Stimulated activated CD8-positive, alpha-beta memory T cell treated with anti-CD3 and anti-CD28 coated beads, Interleukin-7, amount 100 ng/mL, for 24 hours (primary cell): ENCODE measurements at places on chromosomes 3 and 15.

GRCh38 chr15:24899795-24900194 is 55.0 kb upstream of the SNRPN start:
- DNase-seq, result no peak

DNA sequence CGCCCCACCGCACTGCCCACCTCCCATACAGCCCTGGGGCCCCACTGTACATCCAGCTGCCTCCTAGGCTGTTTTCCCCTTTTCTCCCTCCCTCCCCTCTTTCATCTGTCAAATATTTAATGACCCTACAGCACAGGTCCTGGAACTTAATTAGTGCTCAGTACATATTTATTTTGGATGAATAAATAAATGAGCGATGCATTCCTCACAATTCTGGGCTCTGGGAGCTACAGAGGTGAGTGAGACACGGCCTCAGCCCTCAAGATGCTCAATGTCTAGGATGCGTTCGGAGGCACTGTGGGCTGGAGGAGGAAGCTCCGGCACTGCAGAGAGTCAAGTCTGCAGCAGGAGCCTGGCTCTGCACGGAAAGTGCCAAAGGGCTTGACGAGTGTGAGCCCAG is 175.0 kb downstream of the FAM43A start:
- DNase-seq, result no peak

GRCh38 chr15:40477642-40478327 is 7.0 kb downstream of the CHST14 start:
- no peak for DNase-seq

GRCh38 chr3:175001091-175001490 is 142.0 kb downstream of the NAALADL2 start:
- DNase-seq, result no peak

DNA sequence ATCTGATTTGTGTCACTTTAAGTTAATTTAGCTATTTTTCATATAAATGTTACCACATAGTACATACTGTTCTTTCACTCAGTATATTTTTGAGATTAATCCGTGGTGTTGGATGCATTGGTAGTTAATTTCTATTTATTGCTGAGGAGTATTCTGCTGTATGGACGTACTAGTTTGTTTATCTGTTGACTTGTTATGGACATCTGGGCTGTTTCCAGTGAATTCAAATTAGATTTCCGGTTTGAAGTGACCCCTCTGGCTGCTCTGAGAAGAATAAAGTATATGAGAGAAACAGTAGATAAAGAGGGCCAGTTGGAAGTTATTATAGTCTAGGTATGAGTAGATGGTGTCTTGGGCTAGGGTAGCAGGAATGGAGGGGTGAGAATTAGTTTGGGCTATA is 15.6 kb downstream of the KAT2B start:
- no peak for DNase-seq

- no peak for DNase-seq
These were observed 1.0 kb upstream of the IGF2BP2 start for GRCh38 chr3:185825639-185826481.

DNA sequence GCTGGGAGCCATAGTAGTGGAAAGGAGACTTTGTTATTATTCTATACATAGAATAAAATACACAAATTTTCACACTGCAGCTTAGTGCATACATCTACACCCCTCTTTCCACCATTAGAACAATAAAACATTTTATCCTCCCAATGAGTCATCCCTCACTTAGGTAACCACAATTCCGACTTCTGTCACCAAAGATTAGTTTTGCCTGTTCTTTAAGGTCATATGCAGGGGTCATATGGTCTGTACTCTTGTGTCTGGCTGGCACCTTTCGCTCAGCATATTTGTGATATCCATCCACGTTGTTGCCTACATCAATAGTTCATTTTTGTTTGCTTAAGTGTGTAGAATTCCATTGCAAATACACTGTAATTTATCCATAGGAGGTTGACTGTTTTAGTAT is 399.4 kb downstream of the SHQ1 start:
- DNase-seq, result no peak

GRCh38 chr3:159632851-159633250 is 355.8 kb upstream of the IL12A start:
- DNase-seq, result no peak

GRCh38 chr3:86990012-86990733 is 776 bp downstream of the VGLL3 start:
- no peak for DNase-seq

DNA sequence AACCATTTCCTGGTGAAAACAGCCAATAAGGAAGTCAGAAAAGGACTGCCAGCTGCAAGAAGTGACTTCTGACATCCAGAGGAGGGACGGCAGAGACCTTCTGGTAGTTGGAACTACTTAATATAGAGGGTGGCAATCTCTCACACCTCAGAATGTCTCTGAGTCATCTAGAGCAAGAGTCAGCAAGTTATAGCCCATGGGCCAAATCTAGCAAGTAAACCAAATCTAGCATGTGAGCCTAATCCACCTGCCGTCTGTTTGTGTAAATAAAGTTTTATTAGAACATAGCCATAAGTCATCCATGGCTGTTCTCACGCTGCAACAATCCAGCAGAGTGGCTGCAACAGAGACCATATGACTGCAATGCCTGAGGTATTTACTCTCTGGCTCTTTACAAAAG is 160.5 kb upstream of the NR2E3 start:
- no peak for DNase-seq

GRCh38 chr15:38578626-38579025 is 14.0 kb upstream of the RASGRP1 start:
- DNase-seq, result no peak

DNA sequence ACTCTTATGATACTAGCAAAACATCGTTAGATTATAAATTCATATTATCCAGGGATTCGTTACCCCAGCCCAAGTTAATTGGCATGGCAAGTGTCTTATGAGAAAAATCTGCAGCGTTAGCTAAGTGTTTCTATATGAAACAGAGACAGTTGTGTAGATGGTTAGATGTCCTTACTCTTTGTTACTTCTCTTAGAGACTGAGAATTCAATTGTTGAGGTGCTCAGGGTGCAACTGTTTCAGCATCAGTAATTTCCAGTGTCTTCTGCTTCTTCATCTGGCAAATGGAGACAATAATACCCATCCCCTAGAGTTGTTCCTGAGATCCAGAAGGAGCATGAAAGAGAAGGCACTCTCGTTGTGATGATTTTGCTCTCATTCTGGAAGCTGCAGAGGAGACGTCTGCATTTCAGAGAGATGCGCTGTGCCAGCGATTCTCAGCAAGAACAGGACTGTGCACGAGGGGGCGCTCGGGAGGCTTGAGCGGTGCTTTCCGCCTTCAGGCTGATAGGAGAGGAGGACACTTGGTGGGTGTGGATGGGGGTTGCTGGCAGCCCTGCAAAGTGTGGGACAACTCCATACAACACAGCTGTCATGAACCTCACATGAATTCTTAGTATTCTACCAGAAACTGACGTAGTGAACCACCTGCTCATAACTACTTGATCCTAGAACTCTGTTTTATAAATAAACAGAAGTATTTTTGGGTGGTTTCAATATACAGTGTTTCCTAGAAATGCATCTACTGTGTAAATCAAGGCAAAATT is 39.7 kb upstream of the SPSB4 start:
- peak; percentile 67 for DNase-seq

GRCh38 chr15:98187549-98187948 is 227.0 kb downstream of the ARRDC4 start:
- no peak for DNase-seq

- no peak for DNase-seq
These were observed 97.9 kb downstream of the RORA start for GRCh38 chr15:61130950-61131942.

DNA sequence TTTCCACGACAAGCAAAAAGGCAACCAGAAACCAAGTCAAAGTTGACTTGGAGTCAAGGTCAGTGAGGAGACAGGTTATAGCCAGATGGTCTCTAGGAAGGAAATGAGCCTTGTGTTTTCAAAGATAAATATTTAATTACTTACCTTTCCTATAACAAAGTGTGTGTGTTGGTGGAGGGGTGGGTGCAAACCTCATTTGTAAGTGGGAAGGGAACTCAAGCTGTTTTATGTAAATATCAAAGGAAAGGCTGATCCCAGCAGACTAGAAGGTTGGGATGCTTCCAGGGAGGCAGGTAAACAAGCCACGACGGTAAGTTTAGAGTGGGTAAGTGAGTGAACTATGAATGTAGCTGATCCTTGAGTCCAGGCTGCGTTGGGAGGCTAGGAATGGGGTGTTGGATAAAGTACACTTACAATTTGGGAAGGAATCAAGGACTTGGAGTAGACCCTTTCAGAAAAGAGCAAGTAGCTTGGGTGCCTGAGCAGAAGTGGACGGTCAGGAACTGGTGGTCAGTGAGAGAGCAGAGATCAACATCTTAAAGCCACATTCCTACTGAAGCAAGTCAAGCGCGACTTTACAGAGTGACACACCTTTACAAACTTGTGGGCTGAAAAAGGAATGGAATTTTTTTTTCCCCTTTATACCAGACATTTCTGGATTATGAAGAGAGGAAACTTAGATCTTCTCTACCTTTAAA is 82.0 kb upstream of the TBL1XR1 start:
- DNase-seq, result no peak

GRCh38 chr3:8325306-8325705 is 176.3 kb upstream of the LMCD1 start:
- DNase-seq, result no peak

GRCh38 chr15:33315044-33315443 is 4.3 kb downstream of the RYR3 start:
- DNase-seq, result no peak

- DNase-seq, result no peak
These were observed 10.6 kb downstream of the CHCHD4 start for GRCh38 chr3:14113965-14114635.

DNA sequence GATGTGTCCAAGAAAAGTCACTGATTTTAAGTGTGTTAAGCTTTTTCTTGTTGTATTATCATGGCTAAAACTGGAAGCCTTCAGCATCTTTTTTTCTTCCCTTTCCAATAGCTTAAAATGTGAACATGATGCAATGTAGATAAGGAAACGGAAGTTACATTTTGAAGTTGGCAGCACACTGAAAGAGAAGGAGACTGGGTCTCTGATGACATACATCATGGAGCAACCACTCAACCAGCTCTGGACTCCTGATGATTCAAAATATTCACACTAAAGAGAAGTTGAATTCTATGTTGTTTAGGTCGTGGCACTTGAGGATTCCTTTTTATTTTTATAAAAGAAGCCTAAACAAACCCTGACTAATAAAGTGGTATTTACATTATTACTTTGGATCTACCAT is 488.3 kb upstream of the ALCAM start:
- DNase-seq, result no peak

- DNase-seq, result no peak
These were observed 21.1 kb upstream of the RHO start for GRCh38 chr3:129507181-129507831.

GRCh38 chr15:40763801-40764628 is at the start of gene GCHFR:
GCHFR (plus strand) TSS chr15:40764068; CDS start chr15:40764181, 113 bp downstream.
- peak; percentile 38 for DNase-seq

DNA sequence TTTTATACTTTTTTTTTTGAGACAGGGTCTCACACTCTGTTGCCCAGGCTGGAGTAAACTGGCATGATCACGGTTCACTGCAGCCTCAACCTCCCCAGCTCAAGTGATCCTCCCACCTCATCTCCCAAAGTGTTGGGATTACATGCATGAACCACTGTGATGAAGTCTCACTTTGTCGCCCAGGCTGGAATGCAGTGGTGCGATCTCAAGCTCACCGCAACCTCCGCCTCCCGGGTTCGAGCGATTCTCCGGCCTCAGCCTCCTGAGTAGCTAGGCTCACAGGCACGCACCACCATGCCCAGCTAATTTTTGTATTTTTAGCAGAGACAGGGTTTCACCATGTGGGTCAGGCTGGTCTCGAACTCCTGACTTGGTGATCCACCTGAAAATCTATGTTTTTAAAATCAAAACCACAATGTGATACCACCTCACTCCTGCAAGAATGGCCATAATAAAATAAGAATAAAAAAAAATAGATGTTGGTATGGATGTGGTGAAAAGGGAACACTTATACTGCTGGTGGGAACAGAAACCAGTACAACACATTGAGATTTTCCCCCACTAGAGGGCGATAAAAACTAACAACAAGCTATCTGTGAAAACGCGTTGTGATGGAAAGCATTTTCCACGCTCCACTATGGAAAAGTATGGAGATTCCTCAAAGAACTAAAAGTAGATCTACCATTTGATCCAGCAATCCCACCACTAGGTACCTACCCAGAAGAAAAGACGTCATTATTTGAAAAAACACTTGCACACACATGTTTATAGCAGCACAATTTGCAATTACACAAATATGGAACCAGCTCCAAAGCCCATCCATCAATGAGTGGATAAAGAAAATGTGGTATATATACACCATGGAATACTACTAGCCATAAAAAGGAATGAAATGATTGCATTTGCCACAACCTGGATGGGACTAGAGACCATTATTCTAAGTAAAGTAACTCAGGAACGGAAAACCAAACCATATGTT is 26.8 kb upstream of the OCA2 start:
- DNase-seq, result no peak

DNA sequence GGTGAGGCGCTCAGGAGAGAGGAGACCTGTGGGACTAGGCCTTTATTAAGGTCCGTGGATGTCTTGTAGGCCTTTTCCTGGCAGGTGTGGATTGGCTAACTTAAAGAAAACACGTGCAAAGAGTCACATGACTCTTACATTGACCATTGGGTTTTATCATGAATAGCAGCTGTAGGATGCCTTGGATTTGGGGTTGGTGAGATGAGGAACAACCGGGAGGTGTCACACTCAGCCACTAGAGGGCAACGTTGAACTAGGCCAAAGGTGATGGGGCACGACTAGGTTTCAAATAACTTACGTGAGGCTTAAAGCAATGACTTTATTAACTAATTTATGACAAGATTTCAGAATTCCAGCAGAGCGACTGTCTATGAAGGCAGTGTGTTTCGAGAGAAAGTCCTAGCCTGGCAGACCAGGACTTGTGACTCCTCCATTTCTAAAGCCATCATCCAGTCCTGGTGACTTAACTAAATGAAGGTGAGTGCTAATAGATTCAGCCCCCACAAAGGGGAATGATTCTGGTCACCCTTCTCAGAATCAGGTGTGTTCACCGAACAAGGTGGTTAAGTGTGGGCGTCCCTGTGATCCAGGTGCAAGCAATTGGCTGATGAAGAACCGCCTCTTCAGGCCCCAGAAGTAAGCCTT is 345.6 kb downstream of the MCTP2 start:
- no peak for DNase-seq

DNA sequence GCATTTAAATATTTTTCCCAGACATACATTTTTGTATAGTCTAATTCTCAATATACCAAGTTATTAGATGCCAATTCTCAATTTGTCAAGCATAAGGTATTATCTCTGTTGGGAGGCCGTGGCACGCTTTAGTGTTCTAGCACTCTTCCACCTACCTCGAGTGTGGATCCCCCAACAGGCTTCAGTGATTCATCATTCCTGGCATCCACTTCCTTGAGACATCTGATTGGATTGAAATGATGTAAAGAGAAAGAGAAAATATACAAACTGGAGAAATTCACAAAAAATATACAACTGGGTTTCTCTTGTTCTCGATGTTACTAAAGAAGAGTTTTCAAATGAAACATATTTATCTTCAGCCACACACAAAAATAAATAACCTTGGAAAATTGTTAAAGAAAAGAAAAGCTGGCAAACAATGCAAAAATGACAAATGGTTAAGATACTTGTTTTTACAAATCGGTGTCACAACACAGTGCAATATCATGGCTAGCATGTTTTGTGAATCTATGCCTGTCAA is 218.0 kb upstream of the CDIN1 start:
- no peak for DNase-seq
